ENCODE measurements at places on chromosomes 13 and 19.

DNA sequence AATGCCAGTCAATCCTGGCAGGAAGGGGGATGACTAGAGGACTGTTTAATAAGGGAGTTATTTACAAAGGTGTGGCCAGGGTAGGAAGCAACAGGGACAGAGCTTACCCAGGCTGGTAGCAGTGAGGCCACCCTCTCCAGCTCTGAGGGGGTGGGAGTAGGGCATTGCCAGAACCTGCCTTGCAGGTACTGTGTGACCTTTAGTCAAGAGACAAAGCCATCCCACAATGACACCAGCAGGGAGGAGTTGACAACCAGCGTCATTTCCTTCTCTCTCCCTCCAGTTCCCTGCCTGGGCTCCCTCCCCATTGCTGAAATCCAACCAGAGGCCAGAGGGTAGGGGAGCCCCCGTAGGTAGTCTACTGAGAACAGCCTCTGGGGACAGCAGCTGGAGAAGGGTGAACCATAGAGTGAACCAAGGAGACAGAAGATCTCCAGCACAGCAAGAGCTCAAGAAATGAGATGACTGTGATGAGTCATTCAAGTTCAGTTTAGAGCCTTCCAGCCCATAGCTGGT is 33.3 kb upstream of the SPATA13 start:
- DNase-seq: no peak

DNA sequence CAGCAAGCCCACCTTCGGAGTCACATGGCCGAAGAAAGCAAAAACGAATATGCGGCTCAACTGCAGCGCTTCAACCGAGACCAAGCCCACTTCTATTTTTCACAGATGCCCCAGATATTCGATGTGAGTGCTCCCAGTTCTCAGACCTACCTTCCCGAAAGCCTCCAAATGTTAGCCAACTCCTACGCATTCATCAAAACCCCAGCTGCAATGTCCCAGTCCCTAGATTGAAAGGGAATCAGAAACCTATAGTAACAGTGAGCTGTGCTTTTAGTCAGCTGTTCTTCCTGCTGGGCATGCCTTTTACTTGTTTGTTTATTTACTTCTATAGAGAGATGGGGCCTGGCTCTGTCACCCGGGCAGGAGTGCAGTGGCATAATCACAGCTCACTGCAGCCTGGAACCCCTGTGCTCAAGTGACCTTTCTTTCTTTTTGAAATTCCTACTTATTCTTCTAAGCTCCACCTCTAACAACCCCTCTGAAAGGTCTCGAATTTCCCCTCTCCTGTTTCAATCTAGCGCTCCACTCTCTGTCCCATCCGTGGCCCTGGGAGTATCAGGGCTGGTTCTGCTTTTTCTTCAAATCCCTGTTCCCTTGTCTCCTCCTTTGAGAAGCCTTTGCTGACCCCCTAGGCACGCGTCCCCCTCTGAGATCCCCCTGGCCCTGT is 4.4 kb downstream of the TRIP10 start:
- DNase-seq: no peak

DNA sequence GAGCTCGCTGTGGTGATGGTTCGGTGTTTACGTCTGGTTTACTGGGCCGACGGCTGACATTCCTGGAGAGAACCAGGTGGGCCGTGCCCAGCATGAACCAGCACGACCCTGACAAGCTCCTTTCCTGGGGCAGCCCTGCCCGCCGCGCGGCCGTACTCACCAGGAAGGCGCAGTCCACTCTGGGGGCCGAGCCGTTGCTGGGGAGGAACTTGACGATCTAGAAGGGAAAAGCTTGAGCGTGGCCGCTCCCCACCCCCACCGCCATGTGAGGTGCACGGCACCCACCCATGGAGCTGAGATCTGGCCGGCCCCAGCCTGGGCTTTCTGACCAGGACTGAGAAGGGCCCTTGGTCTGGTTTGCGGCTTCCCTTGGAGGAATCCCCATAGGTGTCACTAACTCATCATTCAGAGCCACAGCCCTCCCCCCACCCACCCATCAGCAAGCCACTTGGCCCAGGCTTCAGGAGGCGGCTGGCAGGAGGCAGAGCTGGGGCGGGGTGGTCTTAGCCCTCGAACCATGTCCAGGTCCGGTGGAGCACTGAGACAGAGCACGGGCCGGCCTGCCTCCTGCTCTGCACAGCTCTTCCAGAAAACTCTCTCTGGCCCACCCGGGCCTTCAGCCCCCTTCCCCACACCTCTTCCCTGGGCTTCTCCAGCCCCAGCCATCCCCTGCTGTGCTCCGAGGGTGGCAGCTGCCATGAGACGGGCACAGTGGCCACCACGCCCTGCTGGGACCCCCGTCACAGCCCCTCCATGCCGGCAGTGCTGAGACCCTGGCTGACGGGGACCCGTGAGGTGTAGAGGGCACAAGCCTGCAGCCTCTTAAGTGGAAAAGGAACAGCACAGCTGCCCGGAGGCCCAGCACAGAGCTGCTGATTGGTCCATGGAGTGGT is 6.2 kb downstream of the ATP4B start:
- no peak for DNase-seq

DNA sequence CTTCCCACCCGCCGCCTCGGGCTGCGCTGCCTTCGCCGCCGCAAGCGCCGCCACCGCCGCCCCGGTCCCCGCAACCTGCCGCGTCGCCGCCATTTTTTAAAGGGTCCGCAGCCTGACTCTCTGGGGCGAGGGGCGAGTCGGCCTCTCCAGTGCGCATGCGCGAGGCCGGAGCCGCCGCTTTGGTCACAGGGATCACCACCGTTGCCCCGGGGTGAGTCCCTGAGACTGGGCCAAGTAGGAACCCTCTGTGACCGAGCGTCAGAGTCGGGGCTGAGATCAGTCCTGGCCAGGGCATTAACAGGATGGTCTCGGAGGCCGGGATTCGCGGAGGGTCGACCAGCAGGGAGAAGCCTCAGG is 42.6 kb downstream of the ZNF146 start:
- DNase-seq: no peak

DNA sequence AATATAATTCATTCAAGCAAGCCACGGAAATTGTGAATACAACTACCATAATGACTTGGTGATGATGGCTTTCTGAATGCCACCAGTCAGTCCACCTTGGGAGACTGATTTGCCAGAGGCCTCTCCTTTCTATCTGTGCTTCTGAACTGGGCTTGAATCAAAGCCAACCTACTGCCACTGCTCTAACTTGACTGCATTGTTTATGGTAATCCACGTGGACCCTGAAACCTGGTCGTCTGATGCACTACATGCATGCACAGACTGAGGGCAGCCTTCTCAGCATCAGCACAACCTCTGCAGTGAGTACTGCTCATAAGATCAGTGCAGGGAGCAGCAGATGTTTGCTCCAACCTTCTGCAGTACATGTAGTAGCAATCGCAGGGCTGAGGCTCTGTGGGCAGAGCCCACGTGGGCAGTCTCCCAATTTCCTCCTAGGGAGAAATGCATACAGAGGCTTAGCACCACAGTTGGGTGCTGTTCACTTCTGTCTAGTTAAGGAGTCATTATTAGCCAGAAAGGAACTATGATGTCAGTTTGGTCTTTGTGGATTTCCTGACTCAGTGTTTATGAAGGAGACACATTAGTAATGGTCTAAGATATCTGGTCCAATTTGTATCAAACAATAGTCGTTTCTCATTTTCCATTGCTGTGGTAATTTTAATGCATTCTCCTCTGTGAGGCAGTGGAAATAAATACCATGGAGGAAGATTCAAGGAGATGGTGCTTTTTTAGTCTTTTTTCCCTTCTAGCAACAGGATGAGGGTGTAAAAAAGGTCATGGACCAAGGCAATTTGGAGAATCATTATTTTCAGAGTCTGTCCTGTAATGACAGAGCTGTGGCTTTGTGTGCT is 82.5 kb downstream of the AKAP11 start:
- DNase-seq: no peak

DNA sequence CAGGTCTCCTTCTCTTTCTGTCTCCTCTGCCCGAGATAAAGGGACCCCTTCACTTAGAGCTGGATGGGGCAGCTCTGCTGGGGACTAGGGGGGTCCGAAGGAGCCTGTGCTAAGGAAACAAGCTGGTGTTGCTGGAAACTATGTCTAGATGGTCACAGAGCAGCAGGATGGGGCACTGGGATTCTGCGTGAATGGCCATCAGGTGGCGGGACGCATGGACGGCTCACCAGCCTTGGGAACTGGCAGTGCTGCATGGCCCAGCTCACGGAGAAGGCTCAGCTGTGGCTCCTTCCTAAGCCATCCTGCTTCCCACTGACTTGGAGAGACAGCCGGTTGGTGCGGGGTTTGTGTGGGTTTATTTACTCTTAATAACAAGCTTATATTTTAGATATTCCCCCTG is 411.8 kb downstream of the ZNF536 start:
- DNase-seq: no peak

- no peak for DNase-seq
Measured at GRCh38 chr19:3039641-3040077, 10.6 kb upstream of the TLE2 start.

GRCh38 chr13:110131424-110131823 is 175.5 kb downstream of the COL4A1 start:
- no peak for DNase-seq

GRCh38 chr19:32287086-32287485 is 58.3 kb upstream of the ZNF507 start:
- DNase-seq: no peak

- DNase-seq: no peak
Measured at GRCh38 chr13:80988391-80989151, 647.6 kb upstream of the SPRY2 start.

GRCh38 chr13:94674609-94675348 is 37.6 kb downstream of the SOX21 start:
- no peak for DNase-seq

GRCh38 chr13:30108913-30109237 is 198.5 kb downstream of the KATNAL1 start:
- DNase-seq: no peak

GRCh38 chr13:26558074-26558805 is 757 bp downstream of the WASF3 start:
- DNase-seq: no peak

- no peak for DNase-seq
Measured at GRCh38 chr19:5624741-5625278, 1.9 kb downstream of the SAFB start.

DNA sequence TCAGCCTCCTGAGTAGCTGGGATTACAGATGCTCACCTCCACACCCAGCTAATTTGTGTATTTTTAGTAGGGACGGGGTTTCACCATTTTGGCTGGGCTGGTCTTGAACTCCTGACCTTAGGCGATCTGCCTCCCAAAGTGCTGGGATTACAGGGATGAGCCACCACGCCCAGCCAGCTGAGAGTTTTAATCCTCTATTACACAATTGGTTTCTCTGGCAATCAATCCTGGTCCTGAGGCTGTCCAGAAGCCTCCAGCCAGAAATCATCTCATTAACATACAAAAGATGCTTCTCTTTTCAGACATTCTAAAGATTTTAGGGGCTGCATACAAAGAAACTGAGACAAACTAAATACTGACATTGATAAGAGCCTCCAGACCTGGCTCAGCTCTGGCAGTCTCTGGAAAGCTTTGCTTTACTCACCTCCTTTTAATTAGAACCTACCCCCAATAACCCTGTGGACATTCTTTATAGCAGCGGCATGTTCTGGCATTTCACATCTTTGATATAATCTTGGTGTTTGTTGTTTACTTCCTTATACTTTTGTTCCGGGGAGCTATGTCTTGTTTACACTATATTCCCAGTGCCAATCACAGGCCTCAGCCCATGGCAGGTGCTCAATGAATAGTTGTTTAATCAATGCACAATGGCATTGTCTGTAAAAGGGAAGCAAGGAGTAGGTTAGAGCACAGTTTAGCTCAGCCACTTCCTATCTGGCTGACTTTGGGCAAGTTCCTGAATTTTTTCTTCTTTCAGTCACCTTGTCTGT is 4.1 kb upstream of the ZNF724 start:
- DNase-seq: no peak

DNA sequence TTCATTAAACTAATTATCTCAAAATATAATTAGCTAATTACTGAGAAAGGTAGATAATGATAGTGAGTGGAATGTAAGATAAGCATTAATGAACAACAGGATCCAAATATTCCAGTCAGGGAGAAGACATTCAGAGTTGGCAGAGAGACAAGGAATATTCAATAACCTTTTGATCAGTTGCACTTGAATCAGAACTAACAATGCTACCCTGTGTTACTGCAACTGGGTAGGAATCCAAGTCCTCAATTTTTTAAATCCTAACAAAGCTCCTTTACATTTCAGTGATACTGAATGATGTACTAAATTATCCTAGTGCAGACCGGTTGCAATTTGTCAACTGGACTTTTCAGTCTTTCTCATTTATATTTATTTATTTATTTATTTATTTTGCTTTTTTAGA is 107.1 kb upstream of the MIR17HG start:
- DNase-seq: no peak

- no peak for DNase-seq
Measured at GRCh38 chr19:1065606-1066109, 1.3 kb upstream of the ARHGAP45 start.

GRCh38 chr13:76106763-76107162 is 470.6 kb downstream of the LMO7 start:
- no peak for DNase-seq

DNA sequence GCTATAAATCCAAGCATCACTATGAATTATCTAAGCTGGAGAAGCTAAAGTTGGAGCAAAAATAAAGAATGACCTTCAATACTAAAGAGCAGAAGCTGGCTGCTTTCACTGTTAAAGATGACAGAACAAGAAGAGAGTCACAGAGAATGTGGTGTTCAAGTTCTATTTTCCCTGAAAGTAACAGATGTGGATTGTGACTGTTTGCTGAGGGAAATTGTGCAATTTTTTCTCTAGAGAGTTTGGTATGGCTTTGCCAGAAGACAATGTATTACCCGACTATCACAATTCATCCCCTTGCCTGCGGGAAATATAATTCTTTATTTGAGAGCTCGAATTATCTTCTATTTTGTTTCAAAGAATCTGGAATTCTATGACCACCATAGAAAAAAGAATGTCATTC is 83.1 kb downstream of the TNFSF13B start:
- no peak for DNase-seq

DNA sequence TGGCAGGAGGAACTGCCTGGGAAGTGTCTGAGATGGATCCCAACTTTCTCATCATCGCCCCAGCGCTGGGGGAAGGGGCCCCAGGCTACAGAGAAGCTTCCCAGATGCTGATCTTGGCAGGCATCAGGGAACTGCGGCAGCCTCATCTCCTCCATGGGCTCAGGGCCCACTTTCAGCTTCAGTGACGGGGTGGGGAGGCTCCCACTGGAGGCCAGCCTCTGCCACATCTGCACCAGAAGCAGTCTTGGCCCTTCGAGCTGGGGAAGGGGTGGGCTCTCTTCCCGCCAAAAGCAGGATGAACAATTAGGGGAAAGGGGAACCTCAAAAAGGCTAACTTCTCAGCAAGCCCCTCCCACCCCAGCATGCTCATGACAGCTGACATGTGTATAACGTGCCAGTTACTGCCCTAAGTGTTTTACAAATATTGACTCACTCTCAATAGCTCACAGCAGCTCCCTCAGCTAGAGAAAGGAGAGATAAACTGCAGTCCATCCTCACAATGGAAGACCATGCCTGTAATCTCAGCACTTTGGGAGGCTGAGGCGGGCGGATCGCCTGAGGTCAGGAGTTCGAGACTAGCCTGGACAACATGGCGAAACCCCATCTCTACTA is 7.1 kb upstream of the S1PR2 start:
- DNase-seq: peak; percentile 85

GRCh38 chr19:6392221-6393073 is 517 bp downstream of the GTF2F1 start:
- DNase-seq: no peak

- peak; percentile 74 for DNase-seq
Measured at GRCh38 chr13:106038752-106039151, 496.7 kb downstream of the EFNB2 start.

- no peak for DNase-seq
Measured at GRCh38 chr13:27442071-27442647, 8.2 kb downstream of the MTIF3 start.
